Thymus (tissue), 14 donors: ENCODE measurements at places on chromosomes 7 and 10.

DNA sequence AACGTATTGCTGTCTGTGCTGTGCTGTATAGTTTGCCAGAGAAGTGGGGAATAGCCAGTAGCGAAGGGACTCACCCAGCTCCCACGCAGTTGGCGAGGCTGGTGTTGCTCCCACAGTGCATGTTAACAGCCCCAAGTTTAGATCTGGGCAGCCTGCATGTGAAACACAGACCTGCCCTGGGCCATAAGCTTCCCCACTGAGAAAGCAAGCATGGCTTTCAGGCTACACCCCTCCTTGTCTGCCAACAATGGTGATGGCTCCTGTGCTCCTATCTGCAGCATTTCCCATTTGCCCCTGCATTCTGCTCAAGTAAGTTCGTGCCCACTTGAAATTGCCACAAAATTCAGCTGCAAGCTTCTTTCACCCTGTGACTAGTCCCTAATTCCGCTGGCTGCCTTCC lies 57.5 kb downstream of the IPMK start:
- DNase-seq: no peak

DNA sequence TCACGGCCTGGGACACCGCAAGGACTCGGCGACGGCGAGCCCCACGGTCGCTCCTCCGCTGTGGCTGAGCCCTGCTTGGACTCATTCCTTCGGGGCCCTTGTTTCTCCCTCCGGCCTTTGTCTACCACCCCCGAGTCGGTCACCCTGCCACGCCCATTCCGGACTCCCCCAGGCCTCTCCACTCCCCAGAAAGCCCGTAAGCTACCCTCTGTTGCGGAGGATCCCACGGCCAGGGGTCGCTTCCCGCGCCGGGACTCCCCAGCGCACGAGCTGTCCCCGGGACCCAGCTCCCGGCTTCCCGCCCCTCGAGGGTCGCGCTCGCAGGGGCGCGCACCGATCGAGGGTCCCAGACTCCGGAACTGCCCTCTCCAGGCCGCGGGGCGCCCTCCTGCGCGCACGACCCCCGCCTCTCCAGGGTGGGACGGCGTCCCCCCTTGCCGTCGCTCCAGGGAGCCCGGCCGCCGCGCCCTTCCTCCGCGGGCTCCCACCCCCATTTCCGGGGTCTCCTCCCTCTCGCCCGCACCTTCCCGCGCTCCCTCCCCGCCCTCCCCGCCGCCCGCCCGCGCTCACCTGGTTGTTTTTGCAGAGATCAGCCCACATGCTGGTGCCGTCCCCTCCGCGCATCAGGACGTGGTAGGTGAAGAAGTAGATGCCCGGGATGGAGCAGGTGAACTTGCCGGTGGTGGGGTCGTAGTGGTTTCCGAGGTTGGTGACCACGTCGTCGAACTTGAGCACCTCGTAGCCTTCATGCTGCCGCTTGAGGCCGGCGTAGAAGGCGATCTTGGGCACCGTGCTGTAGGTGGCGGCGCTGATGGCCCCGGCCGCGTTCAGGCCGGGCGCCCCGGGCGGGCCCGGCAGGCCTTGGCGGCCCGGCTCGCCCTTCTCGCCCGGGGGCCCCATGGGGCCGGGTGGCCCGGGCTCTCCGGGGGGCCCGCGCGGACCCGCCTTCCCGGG lies 1.5 kb downstream of the C1QL3 start:
- no peak for DNase-seq

DNA sequence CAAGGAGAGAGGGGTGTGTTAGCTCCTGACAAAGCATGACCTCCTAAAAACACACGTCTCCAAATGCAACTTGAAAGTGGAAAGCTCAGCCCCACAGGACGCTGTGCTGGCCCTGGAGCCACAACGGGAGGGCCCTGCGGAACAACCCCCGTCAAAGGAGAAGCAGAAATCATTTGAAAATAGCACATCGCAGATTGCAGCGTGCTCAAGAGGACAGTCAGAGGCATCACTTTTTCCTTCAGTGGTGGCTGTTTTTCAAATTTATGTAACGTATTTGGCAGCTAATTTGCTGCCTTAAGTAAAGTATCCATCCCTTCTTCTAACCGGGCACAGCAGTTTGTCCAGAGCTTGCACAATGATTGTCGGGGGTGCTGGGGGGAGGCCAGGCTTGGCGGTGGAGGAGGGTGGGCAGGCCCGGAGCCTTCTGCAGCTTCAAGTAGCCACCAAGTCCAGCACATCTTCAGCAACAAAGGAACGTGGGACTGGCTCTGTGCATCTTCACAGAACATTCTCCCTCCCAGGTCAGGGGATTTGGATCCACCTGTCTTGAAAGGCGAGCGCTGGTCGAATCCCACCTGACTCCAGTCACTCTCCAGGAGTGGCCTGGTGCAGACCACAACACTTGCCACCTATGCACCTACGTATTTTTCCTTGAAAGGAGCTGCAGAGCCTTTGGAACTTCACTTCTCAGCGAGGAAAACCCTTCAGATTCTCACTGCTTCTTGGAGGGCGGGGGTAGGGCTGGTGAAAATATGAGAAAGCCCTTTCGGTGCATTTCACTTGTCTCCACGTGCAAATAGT lies 346.3 kb downstream of the DNAJB6 start:
- DNase-seq: no peak

DNA sequence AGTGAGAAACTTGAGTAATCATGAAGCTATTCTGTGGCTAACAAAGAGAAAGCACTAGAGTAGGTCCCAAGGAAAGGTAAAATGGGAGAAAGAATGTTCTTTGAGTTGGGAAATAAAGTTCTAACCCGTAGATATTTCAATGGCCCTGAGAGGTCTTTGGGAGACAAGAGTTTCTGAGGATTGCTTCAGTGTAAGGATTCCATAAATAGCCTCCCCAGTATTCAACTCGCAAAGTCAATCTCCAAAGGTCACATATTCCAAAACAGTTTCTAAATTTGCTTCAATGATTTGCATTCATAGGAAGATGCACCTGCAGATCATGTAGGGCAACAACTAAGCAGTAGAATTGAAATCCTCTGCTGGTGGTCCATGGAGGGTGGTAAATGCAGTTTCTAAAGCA lies 238.5 kb downstream of the TMEM178B start:
- no peak for DNase-seq

DNA sequence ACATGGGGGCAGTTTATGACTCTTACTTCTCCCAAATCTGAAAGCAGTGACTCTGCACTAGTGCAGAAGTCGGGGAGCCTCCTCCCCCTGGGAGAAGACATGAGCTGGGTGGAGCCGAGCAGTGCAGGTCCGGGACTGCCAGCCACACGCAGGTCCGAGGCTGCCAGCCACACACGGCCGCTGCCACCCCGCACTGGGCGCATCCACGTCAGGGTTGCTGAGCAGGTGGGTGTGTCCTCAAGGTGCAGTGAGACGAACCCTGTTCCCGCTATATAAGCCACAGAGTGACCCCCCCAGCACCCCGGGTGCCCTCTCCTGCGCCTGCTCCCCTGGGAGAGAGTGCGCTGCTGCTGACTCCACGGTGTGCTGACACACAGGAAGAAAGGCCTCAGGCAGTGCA lies 430.2 kb downstream of the PTPRN2 start:
- no peak for DNase-seq

- no peak for DNase-seq
These were observed 50.2 kb upstream of the PODXL start for GRCh38 chr7:131606346-131607290.

DNA sequence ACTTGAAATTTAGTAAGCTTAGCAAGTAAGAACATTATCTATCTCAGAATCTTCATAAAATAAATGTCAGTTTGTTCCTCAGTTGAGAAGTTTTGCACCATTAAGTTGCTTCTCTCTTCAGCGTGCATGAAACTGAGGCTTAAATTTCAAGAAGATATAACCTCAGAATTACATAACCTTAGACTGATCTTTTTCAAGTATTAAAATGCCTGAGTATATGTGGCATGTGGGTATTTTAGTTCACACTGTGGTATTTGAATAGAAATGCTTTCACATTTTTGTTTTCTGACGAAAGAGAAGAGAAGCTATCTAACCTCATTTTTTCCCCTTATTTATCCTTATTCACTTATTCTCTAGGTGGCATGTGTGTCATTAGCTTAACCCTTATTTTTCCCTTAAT lies 104.1 kb downstream of the PHF14 start:
- no peak for DNase-seq

DNA sequence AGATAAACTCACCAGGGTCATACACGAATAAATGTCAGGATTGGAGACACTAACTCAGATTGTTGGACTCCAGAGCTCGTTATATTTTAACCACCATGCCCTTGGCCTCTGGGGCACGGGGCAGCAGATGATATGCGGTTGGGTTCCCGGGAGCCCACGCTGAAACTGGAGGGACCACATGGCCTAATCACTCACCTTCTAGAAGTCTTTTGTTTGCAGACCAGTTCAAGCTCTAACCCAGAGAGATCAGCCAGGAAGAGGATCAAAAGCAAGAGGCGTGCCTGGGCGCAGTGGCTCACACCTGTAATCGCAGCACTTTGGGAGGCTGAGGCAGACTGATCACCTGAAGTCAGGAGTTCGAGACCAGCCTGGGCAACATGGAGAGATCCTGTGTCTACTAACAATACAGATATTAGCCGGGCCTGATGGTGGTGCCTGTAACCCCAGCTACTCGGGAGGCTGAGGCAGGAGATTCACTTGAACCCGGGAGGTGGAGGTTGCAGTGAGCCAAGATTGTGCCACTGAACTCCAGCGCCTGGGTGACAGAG lies 42.6 kb upstream of the ECHDC3 start:
- DNase-seq: no peak

GRCh38 chr7:4080954-4081353 lies 601.1 kb upstream of the FOXK1 start:
- DNase-seq: no peak

GRCh38 chr10:31678575-31679516 lies 249.8 kb downstream of the ARHGAP12 start:
- DNase-seq: no peak

DNA sequence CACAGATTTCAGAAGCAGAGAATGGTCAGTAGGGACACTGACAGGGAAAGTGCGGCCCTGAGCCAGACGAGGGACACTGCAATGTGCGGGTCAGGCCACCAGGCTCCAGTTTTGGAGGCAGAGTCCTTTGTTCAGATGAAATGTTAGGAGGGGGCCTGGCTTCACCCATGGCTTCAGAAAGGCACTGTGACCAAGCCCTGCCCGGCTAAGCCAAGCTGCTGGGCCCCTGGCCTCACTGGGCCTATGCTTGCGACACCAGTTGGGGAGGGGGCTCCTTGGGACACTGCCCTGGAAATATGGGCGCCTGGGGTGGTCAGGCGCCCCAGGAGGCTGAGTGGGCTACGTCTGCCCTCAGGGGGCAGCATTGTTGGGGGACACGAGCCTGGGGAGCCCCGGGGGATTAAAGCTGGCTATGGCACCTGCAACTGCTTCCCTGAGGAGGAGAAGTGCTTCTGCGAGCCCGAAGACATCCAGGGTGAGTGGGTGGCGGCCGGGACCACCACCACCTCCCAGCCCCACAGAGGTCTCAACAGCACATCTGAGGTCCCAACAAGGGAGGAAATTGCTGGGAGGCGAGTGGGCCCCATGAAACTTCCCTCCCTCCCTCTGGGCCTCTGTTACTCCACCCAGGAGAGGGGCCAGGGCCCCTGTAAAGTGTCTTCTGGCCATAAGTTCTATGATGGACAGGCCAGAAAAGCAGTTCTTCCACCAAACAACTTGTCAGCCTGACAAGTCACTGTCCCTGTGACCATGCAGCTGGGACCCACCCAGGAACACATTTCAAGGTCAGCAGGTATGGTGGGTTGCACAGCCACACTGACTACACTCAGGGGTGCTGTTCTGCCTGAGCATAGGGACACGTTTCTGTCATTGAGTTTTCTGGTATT lies 24.8 kb upstream of the CSGALNACT2 start:
- no peak for DNase-seq

DNA sequence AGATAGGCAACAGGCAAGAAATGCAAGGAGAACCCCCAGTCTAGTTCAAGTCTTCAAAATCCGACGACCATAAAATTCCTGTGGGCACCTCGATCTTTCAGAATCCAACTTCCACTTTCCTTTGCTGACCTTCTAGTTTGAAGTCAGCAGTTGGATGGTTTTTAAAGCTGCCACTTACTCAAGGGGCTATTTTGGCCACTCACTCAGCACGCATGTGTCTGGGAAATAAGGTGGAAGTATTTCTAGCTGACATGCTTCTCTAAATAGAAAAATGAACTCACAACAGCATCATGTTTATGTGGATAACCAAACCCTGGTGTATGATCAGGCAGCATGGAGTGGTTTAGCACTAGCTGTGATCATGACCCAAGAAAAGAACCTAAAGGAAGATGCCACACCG lies at the start of gene NRAP:
Gene NRAP, minus strand, starts transcription at position 134 of the 400 bp plus-strand sequence. CDS start 159 bp downstream, outside the sequence.
- no peak for DNase-seq

DNA sequence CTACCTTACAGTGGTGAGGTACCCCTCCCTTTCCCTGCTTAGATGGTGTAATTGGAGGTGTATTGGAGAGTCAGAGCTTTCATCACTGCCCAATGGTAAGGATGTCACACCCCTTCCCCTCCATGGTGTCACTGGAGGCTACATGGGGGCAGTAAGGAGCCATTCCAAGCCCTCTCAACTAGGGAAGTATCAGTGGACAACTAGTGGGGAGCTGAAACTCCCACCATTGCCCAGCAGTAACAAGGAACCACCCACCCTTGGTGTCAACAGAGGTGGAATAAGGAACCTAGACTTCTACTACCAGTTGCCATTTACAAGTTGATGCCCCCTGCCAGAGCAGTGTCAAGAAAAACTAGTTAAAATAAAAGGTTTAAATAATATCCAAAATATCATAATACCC lies 2.8 kb upstream of the HIBADH start:
- no peak for DNase-seq

- DNase-seq: no peak
These were observed 10.9 kb upstream of the TAS2R39 start for GRCh38 chr7:143172354-143172753.

DNA sequence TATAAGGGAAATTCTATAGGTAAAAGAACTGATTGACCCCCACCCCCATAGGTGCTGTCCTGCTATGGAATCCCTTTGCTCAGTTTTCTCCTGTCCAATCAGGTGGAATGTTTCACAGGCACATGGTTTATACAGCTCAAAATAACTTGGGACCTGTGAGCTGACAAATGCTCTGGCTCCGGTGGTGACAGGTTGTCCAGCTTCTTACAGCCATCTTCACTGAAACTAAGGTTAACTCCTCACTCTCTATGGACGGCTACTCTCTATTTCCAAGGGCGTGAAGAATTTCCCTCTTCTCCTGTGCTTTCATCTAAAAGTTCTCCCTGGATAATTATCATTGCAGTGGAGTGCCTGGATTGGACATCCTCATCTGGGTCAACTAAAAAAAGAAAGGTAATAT lies at the start of gene MYPN:
Gene MYPN, plus strand, starts transcription at position 158 of the 400 bp plus-strand sequence. CDS start 11,951 bp downstream, outside the sequence.
- no peak for DNase-seq

GRCh38 chr7:132742189-132742612 lies 165.9 kb upstream of the PLXNA4 start:
- no peak for DNase-seq

GRCh38 chr7:16271990-16272665 lies 149.2 kb downstream of the CRPPA start:
- no peak for DNase-seq

- no peak for DNase-seq
These were observed 552.4 kb upstream of the GALNT17 start for GRCh38 chr7:70579397-70580097.

- DNase-seq: no peak
These were observed 942 bp downstream of the TRAPPC14 start for GRCh38 chr7:100157334-100158228.
